Osteocyte (in vitro differentiated cells): ENCODE measurements at places on chromosomes 6 and 20. TPM values are rescaled to one million over a fixed set of nuclear protein-coding genes. Genes with fewer than 3 reads are reported as not detected.

GRCh38 chr20:56443654-56444540, 24.5 kb upstream of the RTF2 start:
- H3K27me3 ChIP-seq: no peaks in the 10 kb centered on the region
- peak overlapping the region; percentile 23 for H3K27ac ChIP-seq
- H3K4me3 ChIP-seq: no peak overlapping the region
- no peak for DNase-seq

DNA sequence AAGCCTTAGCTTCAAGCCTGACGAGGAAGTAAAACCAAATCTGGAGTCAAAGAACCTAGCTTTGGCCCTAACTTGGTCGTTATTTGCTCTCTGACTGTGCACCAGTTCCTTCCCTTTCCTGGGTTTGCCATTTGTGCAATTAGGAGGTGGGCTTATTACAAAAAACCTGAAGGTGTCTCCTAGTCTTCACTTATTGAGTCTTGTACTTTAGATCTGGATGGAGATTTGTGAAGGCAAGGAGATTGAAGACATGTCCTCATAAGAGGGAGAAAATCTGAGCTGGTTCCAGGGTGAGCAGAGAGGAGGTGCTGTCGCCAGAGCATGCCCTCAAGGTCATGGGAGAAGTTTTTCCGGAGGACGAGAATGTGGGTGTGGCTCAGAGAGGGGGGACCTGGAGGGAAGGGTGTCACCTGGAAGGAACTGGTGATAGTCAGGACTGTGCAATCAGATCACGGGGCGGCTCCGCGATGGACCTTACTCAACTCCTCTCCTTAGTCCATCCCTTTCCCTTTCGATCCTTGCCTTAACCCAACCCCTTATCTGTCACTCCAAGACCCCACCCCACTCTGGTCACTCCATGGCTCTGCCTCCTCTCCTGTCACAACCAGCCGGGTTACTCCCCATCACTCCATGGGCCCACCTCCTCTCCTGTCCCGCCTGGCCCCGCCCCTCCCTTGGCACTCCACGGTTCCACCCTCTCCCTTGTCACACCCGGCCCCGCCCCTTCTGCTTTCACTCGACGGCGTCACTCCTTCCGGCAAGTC, 588 bp upstream of the ACSS2 start:
- no peaks in the 10 kb centered on the region for H3K36me3 ChIP-seq
- DNase-seq: no peak
- H3K4me3 ChIP-seq: peak overlapping the region; percentile 100

- peaks cover 18% of the 10 kb centered on the region for H3K4me1 ChIP-seq
- H3K27me3 ChIP-seq: no peaks in the 10 kb centered on the region
- H3K4me3 ChIP-seq: peak overlapping the region; percentile 91
- DNase-seq: no peak
Observed at GRCh38 chr6:131136021-131136786, 937 bp downstream of the AKAP7 start.

DNA sequence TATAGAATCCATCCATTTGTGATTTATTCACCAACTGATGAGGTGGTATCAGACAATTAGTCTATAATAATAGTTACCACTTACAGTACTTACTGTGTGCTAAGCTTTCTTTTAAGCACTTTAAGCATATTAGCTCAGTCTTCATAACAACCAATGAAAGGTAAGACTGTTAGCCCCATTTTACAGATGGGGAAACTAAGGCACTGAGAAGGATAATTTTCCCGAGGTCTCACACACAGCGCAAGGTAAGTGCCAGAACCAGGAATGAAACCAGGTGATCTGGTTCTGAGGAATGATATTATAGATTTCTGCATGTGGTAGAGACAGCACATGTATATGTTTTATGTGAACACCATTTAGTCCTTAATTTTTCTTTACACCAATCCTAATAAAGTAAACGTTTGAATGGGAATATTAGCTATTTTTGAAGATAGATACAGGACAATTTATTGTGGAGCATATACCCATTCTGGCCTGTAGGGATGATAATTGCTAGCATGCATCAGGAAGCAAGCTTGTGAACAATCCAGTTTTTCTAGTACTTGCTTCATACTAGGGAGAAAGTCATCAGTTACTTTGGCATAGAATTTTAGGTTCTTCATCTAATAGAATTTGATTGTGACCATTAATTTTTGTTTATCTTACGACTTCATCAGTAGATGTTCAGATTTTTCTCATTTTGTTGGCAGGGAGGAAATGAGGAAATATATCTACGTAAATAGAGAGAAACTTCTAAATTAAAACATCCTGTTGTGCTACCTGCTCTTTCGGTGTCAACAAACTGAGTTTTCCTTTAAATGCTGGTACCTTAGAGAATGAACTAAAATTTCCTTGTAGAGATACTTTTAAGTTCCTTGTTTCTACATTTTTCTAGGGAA, 3.0 kb downstream of the YWHAB start:
- no peak overlapping the region for H3K4me3 ChIP-seq
- no peak for DNase-seq
- H3K36me3 ChIP-seq: peaks cover 4% of the 10 kb centered on the region
- no peaks in the 10 kb centered on the region for H3K27me3 ChIP-seq
- peak overlapping the region; percentile 9 for H3K27ac ChIP-seq

DNA sequence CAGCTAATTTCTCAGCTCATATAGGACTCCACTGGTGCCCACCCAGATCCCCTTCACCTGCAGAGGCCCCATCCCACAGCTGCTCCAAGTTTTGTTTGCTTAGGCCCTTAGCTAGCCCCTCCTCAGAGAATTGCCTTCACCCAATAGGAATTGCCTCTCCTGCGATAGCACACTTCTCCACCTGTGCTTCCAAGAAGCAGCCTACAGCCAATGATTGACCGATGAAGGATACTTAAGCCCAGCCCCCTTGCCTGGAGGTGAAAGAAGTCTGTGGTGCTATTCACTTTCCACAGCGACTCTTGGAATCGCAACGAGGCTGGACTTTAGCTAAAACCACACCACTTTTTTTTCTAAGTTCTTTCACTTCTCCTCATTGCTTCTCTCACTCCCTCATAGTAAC, 353.2 kb upstream of the BTBD3 start:
- H3K4me1 ChIP-seq: no peaks in the 10 kb centered on the region
- H3K36me3 ChIP-seq: no peaks in the 10 kb centered on the region
- H3K27ac ChIP-seq: no peak overlapping the region
- DNase-seq: no peak
- H3K27me3 ChIP-seq: peaks cover 53% of the 10 kb centered on the region

DNA sequence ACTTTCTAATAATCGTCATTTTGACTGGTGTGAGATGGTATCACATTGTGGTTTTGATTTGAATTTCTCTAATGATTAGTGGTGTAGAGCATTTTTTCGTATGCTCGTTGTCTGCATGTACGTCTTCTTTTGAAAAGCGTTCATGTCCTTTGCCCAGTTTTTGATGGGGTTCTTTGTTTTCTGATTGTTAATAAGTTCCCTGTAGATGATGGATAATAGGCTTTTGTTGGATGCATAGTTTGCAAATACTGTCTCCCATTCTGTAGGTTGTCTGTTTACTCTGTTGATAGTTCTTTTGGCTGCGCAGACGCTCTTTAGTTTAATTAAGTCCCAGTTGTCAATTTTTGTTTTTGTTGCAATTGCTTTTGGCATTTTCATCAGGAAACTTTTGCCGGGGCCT, 32.3 kb upstream of the XRN2 start:
- no peak overlapping the region for H3K27ac ChIP-seq
- DNase-seq: no peak
- H3K27me3 ChIP-seq: peaks cover 15% of the 10 kb centered on the region
- no peaks in the 10 kb centered on the region for H3K4me1 ChIP-seq
- no peak overlapping the region for H3K4me3 ChIP-seq

- H3K4me3 ChIP-seq: no peak overlapping the region
- H3K27me3 ChIP-seq: no peaks in the 10 kb centered on the region
- DNase-seq: no peak
- H3K27ac ChIP-seq: peak overlapping the region; percentile 65
Observed at GRCh38 chr6:16689788-16690607, 71.3 kb downstream of the ATXN1 start.

The PACSIN1 gene
- total RNA-seq: not detected in 2 replicates

The PLA2G7 gene
- not detected in 2 replicates for total RNA-seq

The TUBB1 gene
- not detected in 2 replicates for total RNA-seq

The SLC12A5 gene
- 1.7 TPM in 1 of 2 replicates, not detected in the other for total RNA-seq

The HMGCLL1 gene
- total RNA-seq: not detected in 2 replicates
